Suprapubic skin (tissue), 4 donors: ENCODE measurements at places on chromosomes 2 and 18.

- no peak overlapping the region for H3K4me3 ChIP-seq
- H3K27ac ChIP-seq: no peak overlapping the region
- no peak for DNase-seq
- H3K4me1 ChIP-seq: no peaks in the 10 kb centered on the region
Measured at GRCh38 chr18:76927223-76927725, 104.9 kb downstream of the ZNF236 start.

GRCh38 chr2:17962876-17963275 lies 84.4 kb downstream of the KCNS3 start:
- no peaks in the 10 kb centered on the region for H3K36me3 ChIP-seq
- H3K4me1 ChIP-seq: no peaks in the 10 kb centered on the region
- no peaks in the 10 kb centered on the region for H3K27me3 ChIP-seq
- no peak for DNase-seq
- H3K4me3 ChIP-seq: no peak overlapping the region

- H3K27ac ChIP-seq: no peak overlapping the region
- no peaks in the 10 kb centered on the region for H3K36me3 ChIP-seq
- no peaks in the 10 kb centered on the region for H3K4me1 ChIP-seq
- H3K4me3 ChIP-seq: no peak overlapping the region
Measured at GRCh38 chr2:12273111-12273510, 443.6 kb upstream of the TRIB2 start.

GRCh38 chr2:158578703-158579330 lies 122.1 kb downstream of the PKP4 start:
- H3K27me3 ChIP-seq: no peaks in the 10 kb centered on the region
- peaks cover 2% of the 10 kb centered on the region for H3K36me3 ChIP-seq
- H3K4me1 ChIP-seq: no peaks in the 10 kb centered on the region
- DNase-seq: no peak

DNA sequence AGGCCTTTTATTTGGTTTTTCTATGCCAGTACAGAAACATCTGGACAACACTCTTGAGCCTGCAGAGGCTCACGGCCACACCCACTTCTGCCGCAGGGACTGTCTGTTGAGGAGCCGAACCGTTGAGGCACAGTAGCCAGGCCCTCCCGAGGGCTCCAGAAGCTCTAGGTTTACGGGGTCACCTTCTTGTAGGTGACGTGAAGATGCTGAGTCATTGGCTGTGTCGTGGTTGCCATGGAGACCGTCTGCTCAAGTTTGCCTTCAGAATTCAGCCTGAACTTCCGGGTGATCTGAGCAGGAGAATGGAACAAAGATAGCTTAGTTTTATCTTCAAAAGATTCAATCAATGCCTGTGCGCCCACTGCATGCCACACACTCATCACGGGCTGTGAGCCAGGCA lies 25.9 kb downstream of the BOK start:
- H3K4me3 ChIP-seq: no peak overlapping the region
- no peaks in the 10 kb centered on the region for H3K27me3 ChIP-seq
- peaks cover 64% of the 10 kb centered on the region for H3K36me3 ChIP-seq

DNA sequence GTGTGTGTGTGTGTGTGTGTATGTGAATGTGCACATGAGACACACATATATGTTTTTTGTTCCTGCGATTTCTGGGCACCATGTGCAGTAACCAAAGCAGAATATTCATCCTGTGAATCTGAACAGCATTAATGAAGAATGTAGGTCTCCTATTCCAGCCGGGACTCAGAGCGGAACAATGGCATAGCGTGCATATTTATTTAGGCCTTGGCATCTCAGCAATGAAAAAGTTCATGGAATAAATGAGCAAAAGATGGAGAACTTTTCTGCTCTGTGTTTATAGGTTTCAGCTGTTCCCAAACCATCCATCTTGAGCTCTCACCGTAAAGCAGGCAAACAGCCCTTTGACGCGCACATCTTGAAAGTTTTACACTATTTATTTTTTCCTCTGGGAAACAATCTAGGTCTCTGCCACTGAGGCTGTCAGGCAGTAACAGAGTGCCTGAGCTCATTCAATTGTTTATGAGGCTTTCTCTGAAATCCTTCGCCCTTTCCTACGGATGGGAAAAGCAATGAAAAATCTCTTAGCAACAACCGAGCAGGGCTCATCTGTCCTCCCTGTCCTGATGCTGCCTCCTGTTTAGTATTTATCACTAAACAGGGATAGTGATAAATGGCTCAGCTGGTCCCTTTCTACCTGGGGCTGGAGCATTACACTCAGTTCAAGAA lies 146.2 kb upstream of the MSH6 start:
- no peaks in the 10 kb centered on the region for H3K4me1 ChIP-seq
- H3K27me3 ChIP-seq: no peaks in the 10 kb centered on the region
- no peak overlapping the region for H3K27ac ChIP-seq
- DNase-seq: no peak

DNA sequence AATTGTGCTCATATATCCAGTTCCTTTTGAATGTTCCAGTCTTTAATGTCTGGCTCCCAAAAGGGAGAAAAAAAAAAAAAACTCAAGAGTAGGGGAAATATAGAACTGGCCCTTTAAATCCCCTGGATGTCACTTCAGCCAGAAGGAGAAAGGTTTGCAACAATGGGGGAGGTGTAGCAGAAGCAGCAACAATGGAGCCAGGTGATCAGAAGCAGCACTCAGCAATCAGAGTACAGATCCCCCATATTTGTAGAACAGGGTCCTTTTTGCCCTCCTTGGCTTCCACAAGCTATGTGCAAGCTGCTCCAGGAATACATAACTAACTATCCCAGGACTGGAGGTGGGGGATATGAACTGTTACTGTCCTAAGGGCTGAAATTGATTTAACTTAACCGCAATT lies 25.8 kb upstream of the ZNF397 start:
- H3K4me1 ChIP-seq: no peaks in the 10 kb centered on the region
- H3K36me3 ChIP-seq: no peaks in the 10 kb centered on the region
- H3K27me3 ChIP-seq: no peaks in the 10 kb centered on the region
- no peak overlapping the region for H3K4me3 ChIP-seq
- H3K27ac ChIP-seq: no peak overlapping the region
- DNase-seq: no peak
